ENCODE measurements at places on chromosomes 7 and 10. TPM values are rescaled to one million over a fixed set of nuclear protein-coding genes. Genes with fewer than 3 reads are reported as not detected.

FAM25G gene
- polyA plus RNA-seq: not detected

PRF1 gene
- 0.43 TPM for polyA plus RNA-seq

CNPY1 gene
- not detected for polyA plus RNA-seq

AVPI1 gene
- 38.3 TPM for polyA plus RNA-seq

PI4K2A gene
- polyA plus RNA-seq: 9.7 TPM

SCART1 gene
- 0.91 TPM for polyA plus RNA-seq

ADCY1 gene
- 2.7 TPM for polyA plus RNA-seq

FZD8 gene
- polyA plus RNA-seq: 12.1 TPM

TRIM74 gene
- polyA plus RNA-seq: not detected

PDIA4 gene
- 27.3 TPM for polyA plus RNA-seq

OR13A1 gene
- not detected for polyA plus RNA-seq

PSD gene
- 0.83 TPM for polyA plus RNA-seq

SFMBT2 gene
- polyA plus RNA-seq: 0.67 TPM

H2AZ2 gene
- 123 TPM for polyA plus RNA-seq

PNLIPRP2 gene
- 0.91 TPM for polyA plus RNA-seq

TET1 gene
- polyA plus RNA-seq: 0.21 TPM

ZNF117 gene
- polyA plus RNA-seq: 5.2 TPM

SPAM1 gene
- not detected for polyA plus RNA-seq

POP7 gene
- 25.2 TPM for polyA plus RNA-seq

SPOCK2 gene
- polyA plus RNA-seq: 3.6 TPM

FBXW4 gene
- 31.1 TPM for polyA plus RNA-seq

ARHGEF5 gene
- polyA plus RNA-seq: 10.0 TPM

ZFYVE27 gene
- polyA plus RNA-seq: 14.6 TPM

MGAM2 gene
- polyA plus RNA-seq: 1.3 TPM

CPA2 gene
- 14.6 TPM for polyA plus RNA-seq

OLAH gene
- polyA plus RNA-seq: 5.2 TPM

DIP2C gene
- polyA plus RNA-seq: 10.0 TPM

GPR26 gene
- polyA plus RNA-seq: under 0.01 TPM

SFRP5 gene
- 86.2 TPM for polyA plus RNA-seq

ZNF503 gene
- 19.8 TPM for polyA plus RNA-seq

PANK1 gene
- 1.5 TPM for polyA plus RNA-seq

OR6V1 gene
- polyA plus RNA-seq: not detected

CALD1 gene
- 18.7 TPM for polyA plus RNA-seq

ZNF365 gene
- 0.03 TPM for polyA plus RNA-seq

FAM20C gene
- 105 TPM for polyA plus RNA-seq

SPDYE11 gene
- polyA plus RNA-seq: not detected

OR9A2 gene
- polyA plus RNA-seq: not detected

CDK5 gene
- polyA plus RNA-seq: 7.8 TPM

VPS37D gene
- polyA plus RNA-seq: 1.2 TPM

ANXA8 gene
- 12.7 TPM for polyA plus RNA-seq

PTPRE gene
- 16.9 TPM for polyA plus RNA-seq
